ENCODE measurements at places on chromosomes 7 and 10.
A peak's percentile ranks its signal among the peaks of the same experiment; 100 is the strongest.

GRCh38 chr7:28329661-28330363 is 82.5 kb upstream of the CREB5 start:
- DNase-seq = no peak

GRCh38 chr10:3805201-3805790 is 20.3 kb upstream of the KLF6 start:
- no peak for DNase-seq

- DNase-seq = no peak
Measured at GRCh38 chr7:132940084-132940483, 141.8 kb downstream of the CHCHD3 start.

- DNase-seq = no peak
Measured at GRCh38 chr10:59433720-59434428, 71.5 kb upstream of the FAM13C start.

- no peak for DNase-seq
Measured at GRCh38 chr7:32253299-32253698, 183.1 kb upstream of the PDE1C start.

GRCh38 chr7:66239467-66239856 is 34.3 kb downstream of the TPST1 start:
- DNase-seq = no peak

DNA sequence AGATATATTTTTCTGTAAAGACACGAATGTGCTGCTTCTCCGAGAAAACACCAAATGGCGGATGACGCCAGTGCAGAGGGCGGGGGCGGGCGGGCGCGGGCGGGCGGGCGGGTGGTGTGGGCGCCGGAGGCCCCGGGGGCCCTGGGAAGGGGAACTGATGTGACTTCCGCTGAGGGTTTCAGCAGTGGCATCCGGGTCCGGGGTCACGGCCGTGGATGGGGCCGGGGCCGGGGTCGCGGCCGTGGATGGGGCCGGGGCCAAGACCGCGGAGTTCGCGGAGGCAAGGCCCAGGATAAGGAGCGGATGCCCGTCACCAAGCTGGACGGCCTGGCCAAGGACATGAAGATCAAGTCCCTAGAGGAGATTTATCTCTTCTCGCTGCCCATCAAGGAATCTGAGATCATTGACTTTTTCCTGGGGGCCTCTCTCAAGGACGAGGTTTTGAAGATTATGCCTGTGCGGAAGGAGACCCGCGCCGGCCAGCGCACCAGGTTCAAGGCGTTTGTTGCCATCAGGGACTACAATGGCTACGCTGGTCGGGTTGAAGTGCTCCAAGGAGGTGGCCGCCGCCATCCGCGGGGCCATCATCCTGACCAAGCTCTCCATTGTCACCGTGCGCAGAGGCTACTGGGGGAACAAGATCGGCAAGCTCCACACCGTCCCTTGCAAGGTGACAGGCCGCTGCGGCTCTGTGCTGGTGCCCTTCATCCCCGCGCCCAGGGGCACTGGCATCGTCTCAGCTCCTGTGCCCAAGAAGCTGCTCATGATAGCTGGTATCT is 20.3 kb upstream of the IGF2BP3 start:
- DNase-seq = peak; percentile 24

Data from WTC11 (cell line).